ENCODE measurements at places on chromosomes 16 and 17.
A peak's percentile ranks its signal among the peaks of the same experiment; 100 is the strongest.

GRCh38 chr16:1991135-1991551 lies 1.4 kb downstream of the SYNGR3 start:
- peak; percentile 48 for DNase-seq

- DNase-seq = no peak
Observed at GRCh38 chr16:19994466-19995170, 79.1 kb downstream of the GPR139 start.

DNA sequence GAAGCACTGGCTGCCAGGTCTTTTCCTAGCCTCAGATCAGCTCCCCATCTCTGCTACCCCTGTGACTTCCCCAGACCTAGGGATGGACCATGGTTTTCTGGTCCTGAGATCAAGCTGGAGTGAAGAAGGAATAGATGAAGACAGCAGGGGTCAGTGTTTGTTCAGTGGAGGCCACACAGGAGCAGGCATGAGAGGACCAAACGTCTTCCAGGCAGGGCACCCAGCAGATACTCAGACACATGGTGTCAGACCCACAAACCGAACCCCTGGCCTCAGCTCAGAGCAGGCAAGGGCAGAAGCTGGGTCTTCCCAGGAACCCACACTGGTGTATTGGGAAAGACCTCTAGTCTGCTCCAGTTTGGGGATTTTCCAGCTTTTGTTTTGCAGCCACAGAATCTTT lies 189.7 kb downstream of the IRX5 start:
- no peak for DNase-seq

- peak; percentile 53 for DNase-seq
Observed at GRCh38 chr17:74923538-74924249, 379 bp upstream of the OTOP2 start.

- no peak for DNase-seq
Observed at GRCh38 chr16:85500220-85500619, 112.9 kb upstream of the GSE1 start.

DNA sequence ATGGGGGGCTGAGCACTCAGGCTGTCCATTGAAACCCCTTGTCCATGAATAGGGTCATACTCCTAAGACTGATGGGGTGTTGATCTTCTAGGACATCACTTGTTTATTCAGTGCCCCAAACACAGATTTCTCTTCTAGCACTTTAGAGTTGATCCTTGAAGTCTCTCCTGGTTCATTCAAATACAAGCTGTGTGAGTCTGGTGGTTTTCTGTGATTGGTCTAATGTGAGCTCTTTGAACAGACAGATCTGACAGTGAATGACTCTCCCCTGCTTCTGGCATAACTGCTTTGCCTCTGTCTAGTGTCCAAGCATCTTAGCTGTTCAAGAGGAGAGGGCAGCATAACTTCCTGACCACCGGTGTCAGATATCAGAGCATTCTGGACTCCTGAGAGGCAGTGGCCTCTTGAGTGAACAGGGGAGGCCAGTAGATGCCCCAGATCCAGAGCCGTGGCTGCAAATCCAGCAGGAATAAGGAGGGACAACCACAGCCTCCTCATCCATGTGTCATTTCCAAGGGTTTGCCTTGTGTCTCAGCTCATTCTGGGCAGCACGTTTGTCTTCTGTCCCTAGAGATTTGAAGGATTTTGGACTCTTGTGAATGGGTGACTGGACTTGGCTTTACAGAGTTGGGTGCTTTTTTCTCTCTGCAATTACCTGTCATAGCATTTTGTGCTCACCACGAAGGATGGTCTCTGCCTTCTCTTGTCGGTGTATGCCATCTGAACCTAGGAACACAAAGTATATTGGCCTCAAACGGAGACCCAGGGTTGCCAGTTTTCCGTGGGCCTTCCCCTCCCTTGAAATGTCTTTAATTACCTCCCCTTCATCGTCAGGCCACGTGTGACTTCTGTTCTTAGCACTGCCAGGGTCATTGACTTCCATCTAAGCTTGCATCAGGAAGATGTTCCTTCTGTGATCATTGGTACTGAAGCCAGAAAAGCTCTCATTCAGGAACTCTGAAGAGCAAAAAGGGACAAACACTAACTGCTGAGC lies 13.9 kb upstream of the CLEC18C start:
- DNase-seq = no peak
